A549 (cell line): ENCODE measurements at places on chromosomes 12 and 14.
A peak's percentile ranks its signal among the peaks of the same experiment; 100 is the strongest.

DNA sequence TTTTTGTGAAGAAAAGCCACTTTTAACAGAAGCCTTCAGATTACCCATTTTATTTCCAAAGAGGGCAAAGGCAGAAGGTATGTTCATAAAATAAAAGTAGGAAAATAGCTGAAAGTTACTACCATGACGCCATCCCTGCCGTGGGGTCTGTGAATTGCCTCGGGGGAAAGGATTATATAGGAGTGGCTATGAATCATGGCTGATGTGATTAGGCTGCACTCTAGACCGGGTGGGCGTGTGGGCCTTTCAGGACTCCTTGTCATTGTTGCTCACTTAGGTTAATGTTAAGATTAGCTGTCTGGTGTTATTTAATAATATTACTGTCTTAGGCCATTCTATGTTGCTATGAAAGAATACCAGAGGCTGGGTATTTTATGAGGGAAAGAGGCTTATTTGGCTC, 195.5 kb downstream of the EGLN3 start:
- no peak for DNase-seq

GRCh38 chr14:24888532-24888931, 161.4 kb downstream of the STXBP6 start:
- no peak for DNase-seq

- DNase-seq = no peak
These were observed 157.2 kb downstream of the GARIN6 start for GRCh38 chr12:99804715-99805114.

GRCh38 chr12:5012337-5012736, 31.3 kb upstream of the KCNA5 start:
- no peak for DNase-seq

- DNase-seq = no peak
These were observed 272.0 kb upstream of the SFSWAP start for GRCh38 chr12:131438881-131439280.

DNA sequence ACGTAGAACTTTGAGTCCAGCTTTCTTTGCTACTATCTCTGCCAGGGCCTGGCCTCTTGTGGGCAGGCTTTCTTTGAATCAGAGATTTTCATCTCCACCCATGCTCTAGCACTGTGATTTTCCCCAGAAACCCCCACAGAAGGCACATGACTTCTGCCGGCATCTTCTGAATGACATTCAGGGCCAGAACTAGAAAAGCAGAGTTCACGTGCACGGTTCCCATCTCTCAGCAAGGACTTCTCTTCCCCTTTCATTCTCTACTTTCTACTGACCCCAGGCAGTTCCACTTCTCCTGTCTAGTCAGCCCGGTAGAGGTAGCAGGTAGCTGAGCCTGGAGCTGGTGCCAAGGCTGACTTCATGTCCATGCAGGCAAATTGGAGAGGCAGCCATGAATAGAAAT, 26.9 kb downstream of the BATF start:
- DNase-seq = no peak

DNA sequence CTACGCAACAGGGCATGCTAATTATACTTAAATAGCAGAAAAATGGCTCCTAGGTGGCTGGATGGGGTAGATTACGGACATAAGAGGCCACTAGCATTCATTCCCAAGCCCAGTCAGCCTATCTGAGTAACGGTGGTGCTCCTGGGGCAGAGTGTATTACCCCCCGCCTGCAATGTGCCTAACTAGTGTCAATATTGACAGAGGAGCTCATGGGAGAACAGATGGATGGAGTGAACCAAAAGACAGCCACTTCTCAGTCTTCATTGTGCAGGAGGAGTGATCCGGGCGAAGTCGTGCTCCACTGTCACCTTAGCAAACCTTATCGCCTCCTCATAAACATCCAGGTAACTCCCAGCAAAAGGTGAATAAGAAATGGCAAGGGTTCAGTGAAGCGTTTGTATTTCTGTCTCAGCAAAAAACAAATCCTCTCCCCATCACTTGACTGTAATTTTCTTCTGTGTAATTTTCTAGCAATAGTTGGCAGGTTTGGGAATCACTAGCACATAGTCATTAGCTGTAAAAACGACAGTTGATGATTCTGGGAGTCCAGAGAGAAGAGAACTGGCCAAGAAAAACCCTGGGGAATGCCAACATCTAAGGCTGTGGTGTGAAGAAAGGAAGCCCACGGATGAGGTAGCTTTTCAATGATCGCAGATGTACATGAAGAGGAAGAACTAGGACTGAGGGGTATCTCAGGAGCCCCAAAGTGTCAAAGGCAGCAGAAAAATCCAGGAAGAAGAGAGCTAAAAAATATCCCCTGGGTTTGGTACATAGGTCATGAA, 126.6 kb upstream of the BCL2L14 start:
- DNase-seq = no peak

DNA sequence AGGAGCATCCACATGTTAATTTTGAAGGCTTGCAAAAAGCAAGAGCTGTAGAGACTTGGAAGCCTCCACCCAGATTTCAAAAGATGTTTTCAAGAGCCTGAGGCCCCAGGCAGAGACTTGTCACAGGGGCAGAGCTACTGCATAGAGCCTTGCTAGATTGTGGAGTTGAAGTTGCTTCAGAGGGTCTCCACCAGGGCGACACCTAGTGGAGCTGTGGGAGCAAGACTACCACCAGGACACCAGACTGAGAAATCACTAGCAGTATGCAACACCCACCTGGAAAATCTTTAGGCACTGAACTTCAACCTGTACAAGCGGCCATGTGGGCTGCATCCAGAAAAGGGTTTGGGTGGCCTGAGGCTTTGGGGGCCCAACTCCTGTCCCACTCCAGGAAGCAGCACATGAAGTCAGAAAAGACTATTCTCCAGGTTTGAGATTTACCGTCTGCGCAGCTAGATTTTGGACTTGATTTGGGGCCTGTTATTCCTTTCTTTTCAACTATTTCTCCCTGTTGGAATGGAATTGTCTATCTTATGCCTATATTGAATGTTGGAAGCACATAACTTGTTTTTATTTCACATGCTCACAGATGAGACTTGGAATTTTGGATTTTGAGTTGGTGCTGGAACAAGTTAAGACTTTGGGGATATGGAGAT, 508.6 kb downstream of the FLRT2 start:
- DNase-seq = peak; percentile 41

GRCh38 chr12:108730365-108731104, 783 bp downstream of the CORO1C start:
- peak; percentile 73 for DNase-seq

DNA sequence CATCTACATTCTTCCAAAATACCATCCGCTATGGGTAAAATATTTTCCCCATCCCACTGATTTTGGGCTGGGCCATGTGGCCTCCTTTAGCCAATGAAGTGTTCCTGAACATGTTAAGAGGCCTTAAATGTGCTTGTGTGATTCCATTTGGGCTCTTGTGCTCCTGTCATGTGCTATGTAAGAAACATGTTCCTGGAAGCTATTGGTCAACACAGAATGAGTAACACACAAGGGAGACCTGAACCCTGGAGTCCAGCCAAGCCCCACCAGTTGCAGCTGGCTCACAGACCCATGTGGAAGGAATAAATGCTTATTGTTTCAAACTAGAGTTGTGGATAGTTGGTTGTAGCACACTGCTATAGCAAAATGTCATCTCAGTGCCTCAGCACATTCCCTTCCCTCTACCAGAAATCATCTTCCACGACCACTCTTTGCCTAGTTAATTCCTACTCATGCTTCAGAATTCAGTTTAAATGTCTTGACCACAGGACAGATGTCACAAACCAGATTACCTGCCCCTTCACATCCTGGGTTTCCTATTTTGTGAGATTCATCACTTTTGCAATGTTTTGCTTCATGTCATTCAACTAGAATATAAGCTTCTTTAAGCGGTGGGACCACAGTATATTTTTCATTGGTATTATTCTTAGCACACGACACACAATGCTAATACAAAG, 217.3 kb upstream of the EEA1 start:
- DNase-seq = no peak

DNA sequence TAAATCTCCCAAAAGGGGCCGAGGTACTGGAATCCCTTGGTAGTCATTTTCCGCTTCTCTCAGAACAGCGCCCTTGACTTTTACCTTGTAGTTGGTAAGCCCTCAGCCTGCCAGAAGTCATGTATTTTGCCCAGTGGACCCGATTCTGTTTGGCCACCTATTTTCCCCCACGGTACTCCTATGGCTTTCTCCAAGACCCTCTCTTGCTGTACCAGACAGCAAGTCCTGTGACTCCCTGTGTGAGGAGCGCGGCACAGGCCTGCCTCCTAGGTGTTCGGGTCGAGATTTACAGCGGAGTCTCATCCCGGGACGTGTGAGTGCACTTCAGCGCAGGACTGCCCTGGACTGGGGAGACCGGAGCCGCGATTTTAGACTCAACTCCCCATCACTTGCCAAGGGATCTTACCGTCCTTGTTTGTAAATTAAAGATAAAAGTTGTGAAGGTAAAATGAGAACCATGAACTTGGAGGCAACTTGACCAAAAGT, 1.1 kb upstream of the MBD6 start:
- peak; percentile 70 for DNase-seq

GRCh38 chr14:90536511-90537191, 139.8 kb downstream of the CALM1 start:
- no peak for DNase-seq

- peak; percentile 44 for DNase-seq
These were observed 27.1 kb downstream of the CLIP1 start for GRCh38 chr12:122395319-122395718.

GRCh38 chr12:84572196-84572595, 340.4 kb downstream of the SLC6A15 start:
- no peak for DNase-seq

GRCh38 chr14:36279306-36280190, 40.9 kb downstream of the MBIP start:
- no peak for DNase-seq

DNA sequence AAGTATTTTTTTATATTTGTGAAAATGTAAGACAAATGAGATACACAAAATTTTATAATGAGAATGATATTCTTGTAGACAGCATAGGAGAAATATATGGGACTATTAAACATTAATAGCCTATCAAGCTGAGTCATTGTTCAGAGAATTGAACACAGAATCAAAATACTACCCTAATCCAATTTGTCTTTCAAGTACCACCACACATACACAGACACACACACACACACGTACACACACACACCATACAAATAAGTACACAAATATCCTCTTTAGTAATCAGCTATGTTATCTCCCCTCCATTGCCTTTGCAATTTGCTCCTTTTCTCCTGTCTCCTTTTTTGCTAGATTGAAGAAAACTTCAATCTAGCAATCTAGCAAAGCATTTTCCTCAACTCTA, 499.3 kb downstream of the FOXG1 start:
- no peak for DNase-seq

- DNase-seq = no peak
These were observed 58.0 kb upstream of the RTRAF start for GRCh38 chr14:51931308-51931707.

- no peak for DNase-seq
These were observed 4.7 kb upstream of the HOXC10 start for GRCh38 chr12:53980104-53980801.

DNA sequence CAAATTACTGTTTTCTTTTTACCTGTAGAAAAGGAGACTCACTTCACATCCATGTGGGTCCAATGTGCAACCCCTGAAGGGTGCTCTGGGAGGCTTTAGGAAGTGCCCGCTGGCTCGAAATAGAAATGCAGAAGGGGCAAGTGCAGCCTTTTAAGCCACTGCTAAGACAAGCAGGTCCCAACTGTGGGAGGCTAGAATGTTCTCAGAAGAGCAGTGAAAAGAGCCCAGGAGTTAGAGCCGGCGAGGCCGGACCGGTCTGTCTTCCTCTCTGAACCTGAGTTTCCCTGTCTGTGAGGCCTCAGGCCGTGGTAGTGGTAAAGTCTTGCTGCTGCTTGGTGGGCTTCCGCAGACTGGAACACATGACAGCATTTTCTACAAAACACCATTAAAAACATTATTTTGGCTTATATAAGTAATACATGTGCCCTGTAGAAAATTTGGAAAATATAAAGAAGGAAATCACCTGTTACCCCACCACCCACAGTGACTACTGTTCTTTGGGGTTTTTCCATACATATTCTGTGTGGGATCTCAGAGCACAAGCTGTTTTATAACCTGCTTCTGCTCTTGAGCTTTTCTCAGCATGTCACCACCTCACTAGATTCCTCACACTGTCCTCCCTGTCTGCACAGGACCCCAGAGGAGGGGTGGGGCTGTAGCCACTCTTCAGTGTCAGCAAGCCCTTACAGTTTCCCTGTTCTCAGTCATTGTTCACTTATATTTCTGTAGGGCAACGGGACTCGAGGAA, 6.0 kb downstream of the CKB start:
- no peak for DNase-seq

DNA sequence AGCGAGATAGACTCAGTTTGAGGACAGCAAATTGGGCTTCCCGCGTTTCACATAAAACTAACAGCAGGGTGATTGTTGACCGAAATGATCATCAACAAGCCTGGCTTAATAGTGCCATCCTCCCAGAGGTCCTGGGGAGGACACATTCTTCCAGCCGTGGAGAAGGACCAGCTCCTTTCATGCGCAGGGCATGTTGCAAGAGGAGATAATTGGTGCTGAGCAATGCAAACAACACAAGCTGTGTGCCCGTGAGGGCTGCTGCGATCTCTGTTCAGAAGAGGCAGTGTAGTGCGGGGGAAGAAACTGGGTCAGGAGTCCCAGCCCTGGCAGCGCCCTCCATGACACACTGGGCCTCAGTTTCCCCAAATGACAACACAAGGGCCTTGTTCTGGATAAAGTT, 54.3 kb downstream of the CCDC85C start:
- no peak for DNase-seq

GRCh38 chr12:120156315-120157259, 37.9 kb downstream of the GCN1 start:
- no peak for DNase-seq

GRCh38 chr12:102483466-102483865, 3.1 kb upstream of the IGF1 start:
- DNase-seq = no peak

- no peak for DNase-seq
These were observed 14.3 kb upstream of the FBXW8 start for GRCh38 chr12:116896411-116896924.

DNA sequence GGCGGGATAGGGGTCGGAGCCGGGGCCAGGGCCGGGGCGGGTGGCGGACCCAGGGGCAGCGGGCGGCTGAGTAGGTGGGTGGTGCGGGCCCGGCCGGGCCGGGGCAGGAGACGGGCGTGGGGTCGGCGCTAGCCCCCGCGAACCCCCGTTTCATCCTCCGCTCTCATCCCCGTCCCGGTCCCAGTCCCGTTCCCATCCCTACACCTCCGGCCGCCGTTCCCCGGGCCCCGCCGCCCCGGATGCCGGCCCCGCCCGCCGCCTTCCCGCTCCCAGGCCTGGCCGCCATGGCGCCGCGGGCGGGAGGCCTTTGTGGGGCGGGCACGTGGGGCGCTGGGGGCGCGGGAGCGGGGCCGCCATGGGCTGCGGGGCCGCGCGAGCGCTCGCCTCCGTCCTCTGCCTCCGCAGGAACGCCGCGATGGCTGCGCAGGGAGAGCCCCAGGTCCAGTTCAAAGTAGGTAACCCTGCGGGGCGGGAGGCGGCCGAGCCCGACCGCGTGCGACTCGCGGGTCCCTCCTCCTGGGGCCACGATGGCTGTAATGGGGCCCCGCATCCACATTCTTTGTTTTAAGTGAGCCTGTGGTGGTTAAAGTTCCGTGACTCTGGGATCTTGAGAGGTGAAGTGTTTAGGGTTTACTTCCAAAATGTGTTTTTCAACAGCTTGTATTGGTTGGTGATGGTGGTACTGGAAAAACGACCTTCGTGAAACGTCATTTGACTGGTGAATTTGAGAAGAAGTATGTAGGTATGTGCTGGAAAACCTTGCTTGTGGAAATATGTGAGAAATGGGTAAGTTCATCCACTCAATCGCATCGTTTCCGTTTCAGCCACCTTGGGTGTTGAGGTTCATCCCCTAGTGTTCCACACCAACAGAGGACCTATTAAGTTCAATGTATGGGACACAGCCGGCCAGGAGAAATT, 572 bp downstream of the RAN start:
- peak; percentile 46 for DNase-seq

- no peak for DNase-seq
These were observed 524.8 kb upstream of the ATP2B1 start for GRCh38 chr12:90233168-90234100.
